ENCODE measurements at places on chromosomes 7 and 10.

GRCh38 chr10:93138113-93138870, 64.6 kb downstream of the CYP26A1 start:
- no peaks in the 10 kb centered on the region for H3K36me3 ChIP-seq
- no peak overlapping the region for H3K4me3 ChIP-seq
- no peak overlapping the region for H3K27ac ChIP-seq
- peaks cover 15% of the 10 kb centered on the region for H3K27me3 ChIP-seq
- H3K4me1 ChIP-seq, result no peaks in the 10 kb centered on the region

- no peaks in the 10 kb centered on the region for H3K4me1 ChIP-seq
- H3K27me3 ChIP-seq, result no peaks in the 10 kb centered on the region
- no peaks in the 10 kb centered on the region for H3K36me3 ChIP-seq
These were observed 97.7 kb downstream of the NRCAM start for GRCh38 chr7:108358553-108358952.

- no peak overlapping the region for H3K4me3 ChIP-seq
- no peak for DNase-seq
- H3K27me3 ChIP-seq, result no peaks in the 10 kb centered on the region
- peaks cover 43% of the 10 kb centered on the region for H3K36me3 ChIP-seq
These were observed 21.9 kb downstream of the PSAP start for GRCh38 chr10:71829171-71829570.

GRCh38 chr7:38781991-38782390, 127.0 kb downstream of the VPS41 start:
- no peak for DNase-seq
- H3K27me3 ChIP-seq, result no peaks in the 10 kb centered on the region
- H3K27ac ChIP-seq, result no peak overlapping the region
- H3K4me1 ChIP-seq, result no peaks in the 10 kb centered on the region

- no peak overlapping the region for H3K27ac ChIP-seq
- H3K36me3 ChIP-seq, result no peaks in the 10 kb centered on the region
- no peaks in the 10 kb centered on the region for H3K27me3 ChIP-seq
- no peaks in the 10 kb centered on the region for H3K4me1 ChIP-seq
- no peak overlapping the region for H3K4me3 ChIP-seq
- no peak for DNase-seq
These were observed 714.8 kb upstream of the POM121L12 start for GRCh38 chr7:52320610-52321009.

GRCh38 chr10:72353965-72354355, 759 bp downstream of the DNAJB12 start:
- peak overlapping the region; percentile 94 for H3K4me3 ChIP-seq
- peaks cover 3% of the 10 kb centered on the region for H3K27me3 ChIP-seq
- peak overlapping the region; percentile 94 for H3K27ac ChIP-seq
- peaks cover 30% of the 10 kb centered on the region for H3K36me3 ChIP-seq

DNA sequence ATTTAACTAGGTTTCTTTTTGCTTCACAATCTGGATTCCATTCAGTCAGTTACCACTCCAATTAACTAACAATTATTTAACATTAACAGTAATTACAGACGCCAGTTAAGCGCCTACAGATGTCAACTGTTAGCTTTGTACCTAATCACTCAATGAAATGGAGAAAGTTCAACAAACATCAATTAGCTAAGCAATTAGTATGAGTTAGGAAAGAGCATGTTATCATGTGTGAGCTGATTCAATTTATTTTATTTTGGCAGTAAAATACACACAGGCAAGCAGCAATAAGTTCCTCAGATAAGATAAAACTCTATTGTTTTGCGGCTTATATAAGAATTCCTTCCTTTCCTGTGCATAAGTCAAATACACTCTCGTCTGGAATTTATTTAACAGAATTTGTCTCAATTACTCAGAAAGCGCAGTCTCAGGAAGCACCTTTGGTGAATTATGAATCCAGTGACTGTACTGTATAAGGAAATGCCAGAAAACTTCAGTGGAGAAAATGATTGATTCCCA, 427.1 kb upstream of the GALNT17 start:
- no peak overlapping the region for H3K4me3 ChIP-seq
- DNase-seq, result no peak
- H3K27ac ChIP-seq, result no peak overlapping the region
- H3K4me1 ChIP-seq, result no peaks in the 10 kb centered on the region
- no peaks in the 10 kb centered on the region for H3K36me3 ChIP-seq

DNA sequence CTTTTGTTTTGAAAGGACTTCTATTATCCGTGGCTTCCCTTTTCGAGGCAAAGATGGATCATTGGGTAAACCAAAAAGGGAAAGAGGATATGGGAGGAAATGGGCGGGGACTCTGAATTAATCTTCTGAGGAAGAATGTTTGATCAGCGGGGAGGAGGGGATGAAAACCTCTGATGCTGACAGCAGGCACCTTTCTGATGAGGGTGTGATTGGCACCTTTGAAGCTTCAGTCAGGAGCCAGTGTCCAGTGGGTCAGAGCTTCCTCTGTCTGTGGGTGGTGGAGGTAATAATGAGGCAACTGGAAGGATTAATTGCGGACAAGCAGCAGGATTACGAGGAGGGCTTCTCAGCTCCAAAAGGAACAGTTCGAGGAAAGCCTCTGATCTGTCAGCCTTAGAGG, 877.6 kb downstream of the LRMDA start:
- no peak overlapping the region for H3K27ac ChIP-seq
- H3K27me3 ChIP-seq, result no peaks in the 10 kb centered on the region
- H3K36me3 ChIP-seq, result no peaks in the 10 kb centered on the region
- DNase-seq, result no peak
- H3K4me3 ChIP-seq, result no peak overlapping the region

DNA sequence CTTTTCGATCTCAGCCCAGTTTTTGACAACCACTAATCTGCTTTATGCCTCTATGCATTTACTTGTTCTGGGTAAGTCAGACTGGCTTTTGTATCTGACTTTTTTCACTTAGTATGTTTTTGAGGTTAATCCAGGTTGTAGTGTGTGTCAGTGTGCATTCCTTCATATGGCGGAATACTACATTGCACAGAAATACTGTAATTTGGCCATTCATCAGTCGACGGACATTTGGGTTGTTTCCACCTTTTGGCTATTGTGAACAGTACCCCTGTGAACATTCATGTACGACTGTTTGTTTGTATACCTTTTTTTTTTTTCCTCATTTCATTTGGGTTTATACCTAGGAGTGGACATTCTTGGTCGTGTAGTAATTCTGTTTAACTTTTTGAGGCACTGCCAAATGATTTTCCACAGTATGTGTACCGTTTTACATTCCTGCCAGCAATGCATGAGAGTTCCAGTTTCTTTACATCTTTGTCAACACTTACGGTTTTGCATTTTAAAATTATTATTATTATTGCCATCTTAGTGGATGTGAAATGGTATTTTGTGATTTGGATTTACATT, 57.4 kb downstream of the MKLN1 start:
- no peak for DNase-seq
- H3K4me1 ChIP-seq, result peaks cover 4% of the 10 kb centered on the region
- H3K36me3 ChIP-seq, result peaks cover 11% of the 10 kb centered on the region
- no peaks in the 10 kb centered on the region for H3K27me3 ChIP-seq

All from activated naive CD4-positive, alpha-beta T cell treated with anti-CD3 and anti-CD28 coated beads, Interleukin-2, amount 10 ng/mL, durations not matched to agents 7 days and 5 days (primary cell).